ENCODE measurements at places on chromosomes 2 and 18. TPM values are rescaled to one million over a fixed set of nuclear protein-coding genes. Genes with fewer than 3 reads are reported as not detected.

Gene TLX2
- not detected for total RNA-seq

Gene HRH4
- total RNA-seq, result not detected

Gene SERPINB4
- total RNA-seq, result not detected

Gene ERICH2
- total RNA-seq, result not detected

Gene EIPR1
- 14.5 TPM for total RNA-seq

Gene KDM3A
- 18.4 TPM for total RNA-seq

DNA sequence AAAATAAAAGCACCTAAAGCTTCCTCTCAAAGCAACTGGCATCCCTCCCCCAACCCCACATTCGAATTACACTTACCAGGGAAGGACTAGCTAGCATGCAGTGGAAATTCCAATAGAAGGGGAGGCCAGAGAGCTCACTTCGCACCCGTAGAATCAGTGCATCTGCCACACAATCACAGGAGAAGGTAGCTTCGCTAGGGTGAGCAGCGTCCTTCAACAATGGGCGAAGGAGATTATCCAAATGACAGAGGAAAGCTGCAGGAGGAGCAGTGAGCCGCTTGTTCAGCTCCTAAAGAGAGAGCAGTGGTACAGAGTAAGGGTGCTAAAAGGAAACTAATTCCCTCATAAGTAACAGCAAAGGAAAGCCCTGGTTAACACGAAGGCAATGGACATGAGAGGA is 3.2 kb downstream of the NHEJ1 start:
- no peaks in the 10 kb centered on the region for H3K27me3 ChIP-seq
- H3K36me3 ChIP-seq, result peaks cover 23% of the 10 kb centered on the region
- no peak overlapping the region for H3K4me3 ChIP-seq
- DNase-seq, result no peak
- peaks cover 8% of the 10 kb centered on the region for H3K4me1 ChIP-seq

DNA sequence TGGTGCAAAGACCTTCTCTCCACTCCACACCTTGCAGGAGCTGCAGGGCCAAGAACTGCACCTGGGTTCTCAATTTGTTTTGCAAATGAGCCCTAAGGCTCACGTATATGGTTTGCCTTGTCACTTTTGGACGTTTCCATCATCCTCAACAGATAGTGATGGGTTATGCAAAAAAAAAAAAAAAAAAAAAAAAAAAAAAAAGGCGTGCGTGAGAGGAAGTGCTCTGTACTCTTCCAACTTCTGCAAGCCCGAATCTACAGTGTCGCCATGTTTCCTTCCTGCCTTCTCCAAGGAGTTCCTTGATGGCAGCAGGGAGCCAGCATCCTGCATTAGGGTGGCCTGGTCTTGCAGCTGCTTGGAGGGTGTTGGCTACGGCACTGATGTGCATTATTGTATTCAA is 4.0 kb upstream of the INHBB start:
- DNase-seq, result no peak
- no peak overlapping the region for H3K4me3 ChIP-seq
- H3K36me3 ChIP-seq, result no peaks in the 10 kb centered on the region

- peaks cover 5% of the 10 kb centered on the region for H3K36me3 ChIP-seq
- H3K27me3 ChIP-seq, result no peaks in the 10 kb centered on the region
- H3K27ac ChIP-seq, result peak within 1 kb of the TSS; percentile 80
- peaks cover 19% of the 10 kb centered on the region for H3K4me1 ChIP-seq
- H3K4me3 ChIP-seq, result peak within 1 kb of the TSS; percentile 65
Observed at GRCh38 chr2:238138331-238139195, at the start of gene KLHL30. Gene KLHL30 (plus strand): TSS chr2:238138668. CDS start chr2:238140755, 2,087 bp downstream.

- H3K4me3 ChIP-seq, result no peak overlapping the region
- H3K36me3 ChIP-seq, result no peaks in the 10 kb centered on the region
- no peaks in the 10 kb centered on the region for H3K27me3 ChIP-seq
- H3K4me1 ChIP-seq, result peaks cover 3% of the 10 kb centered on the region
- H3K27ac ChIP-seq, result no peak overlapping the region
Observed at GRCh38 chr2:48415836-48416515, 114.0 kb upstream of the STON1 start.

- H3K36me3 ChIP-seq, result no peaks in the 10 kb centered on the region
- no peak overlapping the region for H3K4me3 ChIP-seq
- H3K27me3 ChIP-seq, result no peaks in the 10 kb centered on the region
- DNase-seq, result no peak
Observed at GRCh38 chr18:63374540-63374939, 7.5 kb upstream of the KDSR start.

DNA sequence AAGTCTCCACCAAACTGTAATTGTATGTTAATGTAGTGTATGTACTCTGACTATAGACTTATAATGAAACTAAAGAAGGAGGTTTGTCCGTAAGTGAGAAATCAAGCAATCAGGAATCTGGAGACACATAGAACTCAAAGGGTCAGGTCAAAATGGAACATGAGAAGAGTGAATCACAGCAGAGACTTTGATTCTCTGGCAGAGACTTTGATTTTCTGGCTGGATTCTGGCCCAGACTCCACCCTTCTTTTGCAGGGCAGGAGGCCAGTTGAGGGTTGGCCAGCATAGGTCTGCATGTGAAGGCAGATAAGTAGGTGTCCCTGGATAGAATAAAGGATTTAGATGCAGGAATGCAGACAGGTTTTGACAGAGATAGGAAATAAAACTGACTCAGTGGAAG is 11.0 kb upstream of the NCKAP5 start:
- H3K27ac ChIP-seq, result no peak overlapping the region
- no peaks in the 10 kb centered on the region for H3K36me3 ChIP-seq
- no peaks in the 10 kb centered on the region for H3K4me1 ChIP-seq
- no peaks in the 10 kb centered on the region for H3K27me3 ChIP-seq

- H3K4me3 ChIP-seq, result no peak overlapping the region
- no peaks in the 10 kb centered on the region for H3K27me3 ChIP-seq
- DNase-seq, result no peak
- H3K4me1 ChIP-seq, result no peaks in the 10 kb centered on the region
Observed at GRCh38 chr2:60507211-60507965, 46.1 kb downstream of the BCL11A start.

DNA sequence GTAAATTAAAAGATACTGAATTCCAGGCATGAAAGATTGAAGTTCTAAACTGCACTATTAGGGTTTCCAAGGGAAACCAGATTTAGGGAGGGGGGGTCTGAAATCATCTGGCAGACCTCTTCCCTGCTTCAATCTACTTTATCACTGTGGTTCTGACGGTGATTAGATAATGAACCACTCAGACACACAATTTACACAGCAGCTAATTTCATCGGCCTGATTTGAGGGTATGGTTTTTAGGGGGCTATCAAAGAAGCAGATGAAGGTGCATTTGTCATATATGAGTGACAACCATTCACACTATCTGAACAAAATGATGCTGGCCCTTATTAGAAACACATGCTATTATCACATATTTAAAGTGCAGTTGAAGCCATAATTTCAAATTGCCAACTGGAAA is 106.0 kb downstream of the OLA1 start:
- no peaks in the 10 kb centered on the region for H3K4me1 ChIP-seq
- H3K27me3 ChIP-seq, result no peaks in the 10 kb centered on the region
- no peak overlapping the region for H3K4me3 ChIP-seq
- H3K27ac ChIP-seq, result no peak overlapping the region
- DNase-seq, result no peak

DNA sequence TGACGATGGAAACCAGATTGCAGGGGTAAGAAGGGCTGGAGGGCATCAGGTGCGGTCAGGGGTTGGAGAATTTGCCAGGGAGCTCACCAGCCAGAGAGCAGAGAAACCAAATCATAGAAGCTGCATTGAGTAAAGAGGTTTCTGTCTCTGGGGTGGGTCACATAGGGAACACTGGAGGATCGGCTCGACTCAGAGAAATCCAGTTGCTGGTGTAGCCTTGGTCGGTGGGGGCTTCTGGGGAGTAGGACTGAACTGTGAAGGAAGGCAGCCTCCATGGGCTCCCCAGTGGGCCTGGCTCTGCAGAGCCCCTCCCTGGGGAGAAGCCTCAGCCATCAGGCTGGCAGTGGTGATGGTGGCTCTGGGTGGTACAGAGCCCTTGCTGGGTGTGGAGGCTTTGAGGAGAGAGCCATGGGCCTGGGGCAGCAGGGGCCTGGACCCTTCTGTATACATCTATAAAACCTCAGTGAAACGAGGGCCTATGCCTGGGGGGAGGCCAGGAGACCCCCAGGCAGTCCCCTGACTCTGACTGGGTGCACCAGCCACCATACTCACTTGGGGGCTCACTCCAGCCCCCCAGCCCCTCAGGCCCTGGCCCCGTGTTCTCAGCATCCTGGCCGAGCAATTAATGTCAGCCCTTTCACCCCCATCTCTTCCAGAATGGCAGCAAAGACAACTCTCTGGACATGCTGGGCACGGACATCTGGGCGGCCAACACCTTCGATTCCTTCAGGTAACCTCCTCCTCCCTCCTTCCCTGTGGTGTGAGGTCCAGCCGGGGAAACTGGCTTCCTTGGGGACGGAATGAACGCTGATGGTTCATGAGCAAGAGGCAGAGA is 124.5 kb downstream of the CTIF start:
- peak; percentile 54 for DNase-seq
- H3K4me1 ChIP-seq, result peaks cover 6% of the 10 kb centered on the region
- H3K36me3 ChIP-seq, result peaks cover 5% of the 10 kb centered on the region
- no peaks in the 10 kb centered on the region for H3K27me3 ChIP-seq

DNA sequence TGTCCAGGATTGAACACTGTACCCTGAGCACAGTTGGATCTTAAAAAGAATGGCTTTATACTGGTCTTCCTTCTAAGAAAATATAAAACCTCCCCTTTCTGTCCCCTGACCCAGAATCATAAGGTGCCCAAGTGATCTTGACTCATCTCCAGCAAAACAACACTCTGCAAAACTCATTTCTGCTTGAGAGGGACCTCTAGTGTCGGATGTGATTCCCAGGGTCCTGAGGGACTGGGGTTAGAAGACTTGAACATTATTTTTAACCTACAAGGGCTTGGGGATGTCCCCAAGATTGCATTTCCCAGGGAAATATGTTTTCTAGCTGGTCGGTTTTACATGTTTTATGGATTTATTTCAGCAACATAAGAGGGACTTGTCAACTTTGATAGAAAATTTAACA is 1318.5 kb upstream of the CELF4 start:
- H3K4me3 ChIP-seq, result no peak overlapping the region
- H3K36me3 ChIP-seq, result no peaks in the 10 kb centered on the region
- no peak for DNase-seq
- no peaks in the 10 kb centered on the region for H3K4me1 ChIP-seq

DNA sequence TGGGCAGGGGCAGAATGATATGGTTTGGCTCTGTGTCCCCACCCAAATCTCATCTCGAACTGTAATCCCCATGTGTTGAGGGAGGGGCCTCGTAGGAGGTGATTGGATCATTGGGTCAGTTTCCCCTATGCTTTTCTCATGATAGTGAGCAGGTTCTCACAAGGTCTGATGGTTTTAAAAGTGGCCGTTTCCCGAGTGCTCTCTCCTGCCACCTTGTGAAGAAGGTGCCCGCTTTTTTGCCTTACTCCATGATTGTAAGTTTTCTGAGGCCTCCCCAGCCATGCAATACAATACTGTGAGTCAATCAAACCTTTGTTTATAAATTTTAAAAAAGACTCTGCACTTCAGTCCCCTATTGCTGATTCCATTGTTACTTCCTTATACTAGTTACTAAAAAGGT is 82.9 kb upstream of the CDKL4 start:
- H3K4me3 ChIP-seq, result no peak overlapping the region
- H3K27me3 ChIP-seq, result no peaks in the 10 kb centered on the region
- no peaks in the 10 kb centered on the region for H3K4me1 ChIP-seq
- peaks cover 13% of the 10 kb centered on the region for H3K36me3 ChIP-seq
- no peak for DNase-seq
- H3K27ac ChIP-seq, result no peak overlapping the region

- no peak overlapping the region for H3K27ac ChIP-seq
- H3K27me3 ChIP-seq, result no peaks in the 10 kb centered on the region
- DNase-seq, result no peak
- no peaks in the 10 kb centered on the region for H3K36me3 ChIP-seq
- no peaks in the 10 kb centered on the region for H3K4me1 ChIP-seq
- H3K4me3 ChIP-seq, result no peak overlapping the region
Observed at GRCh38 chr2:205903549-205904129, 182.3 kb downstream of the INO80D start.

DNA sequence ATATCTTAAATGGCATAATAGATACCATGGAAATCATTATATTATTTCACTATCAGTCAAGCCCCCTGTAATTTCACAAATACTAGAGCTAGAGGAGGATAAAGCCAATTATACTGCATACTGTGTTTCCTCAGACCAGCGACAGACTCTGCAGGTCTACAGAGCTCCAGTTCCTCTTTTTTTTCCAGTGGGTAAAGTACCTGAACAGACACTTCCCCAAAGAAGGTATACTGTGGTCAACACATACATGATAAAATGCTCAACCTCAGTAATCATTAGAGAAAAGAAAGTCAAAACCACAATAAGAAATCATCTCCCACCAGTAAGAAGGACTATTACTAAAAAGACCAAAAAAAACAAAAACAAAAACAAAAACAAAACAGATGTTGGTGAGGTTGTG is 44.6 kb downstream of the SCN7A start:
- H3K27ac ChIP-seq, result no peak overlapping the region
- no peaks in the 10 kb centered on the region for H3K27me3 ChIP-seq
- H3K4me3 ChIP-seq, result no peak overlapping the region
- H3K36me3 ChIP-seq, result no peaks in the 10 kb centered on the region
- no peak for DNase-seq

DNA sequence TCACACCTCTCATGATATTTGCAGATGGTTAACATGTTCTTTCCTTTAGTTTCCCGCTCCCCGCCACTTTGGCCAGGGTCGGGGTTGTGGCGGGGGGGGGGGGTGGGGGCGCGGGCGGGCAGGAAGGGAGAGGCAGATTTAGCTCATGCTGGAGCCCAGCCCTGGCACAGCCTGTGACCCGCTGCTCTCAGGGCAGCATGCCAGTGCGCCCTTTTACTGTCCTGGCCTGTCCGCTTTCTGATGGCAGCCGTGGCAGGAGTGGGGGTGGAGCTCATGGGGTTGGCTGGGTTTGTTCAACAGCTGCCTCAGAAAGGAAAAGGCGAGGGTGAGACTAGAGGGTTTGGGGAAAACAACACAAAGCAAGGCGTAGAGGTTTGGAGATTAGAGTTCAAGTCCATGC is 56.1 kb downstream of the TNP1 start:
- no peak for DNase-seq
- H3K27me3 ChIP-seq, result no peaks in the 10 kb centered on the region
- H3K4me3 ChIP-seq, result no peak overlapping the region
- no peaks in the 10 kb centered on the region for H3K4me1 ChIP-seq
- peak overlapping the region; percentile 85 for H3K27ac ChIP-seq

DNA sequence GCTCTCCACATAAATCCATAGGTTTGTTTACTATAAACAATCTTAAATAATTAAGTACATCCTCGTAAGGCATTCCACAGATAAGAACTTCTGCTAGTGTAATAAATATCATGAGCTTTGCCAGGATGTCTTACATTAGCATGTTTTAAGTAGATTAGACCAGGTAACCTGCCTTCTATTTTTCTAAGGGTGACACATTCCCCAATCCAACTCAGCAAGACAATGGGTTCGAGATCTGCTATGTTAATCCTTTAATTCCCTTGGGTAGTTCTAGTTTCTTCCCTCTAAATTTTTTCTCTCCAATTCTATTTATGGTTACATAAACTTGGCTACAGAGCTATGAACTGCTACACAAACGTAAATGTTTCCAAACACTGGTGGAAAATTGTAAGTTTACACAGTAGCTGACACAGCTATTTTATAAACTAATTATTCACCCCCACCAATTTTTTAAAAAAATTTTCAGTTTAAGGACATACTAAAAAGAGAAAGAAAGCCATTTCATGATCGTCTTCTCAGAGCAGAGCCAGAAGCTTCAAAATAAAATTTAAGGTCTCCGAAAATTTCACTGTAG is 386.5 kb upstream of the SLC39A10 start:
- no peaks in the 10 kb centered on the region for H3K36me3 ChIP-seq
- H3K27me3 ChIP-seq, result no peaks in the 10 kb centered on the region
- no peak overlapping the region for H3K27ac ChIP-seq

- H3K36me3 ChIP-seq, result no peaks in the 10 kb centered on the region
- no peak for DNase-seq
- H3K4me3 ChIP-seq, result no peak overlapping the region
- H3K27me3 ChIP-seq, result no peaks in the 10 kb centered on the region
- H3K4me1 ChIP-seq, result no peaks in the 10 kb centered on the region
Observed at GRCh38 chr18:43310239-43310638, 32.9 kb upstream of the SYT4 start.
